ENCODE measurements at places on chromosomes 1 and 21.
A peak's percentile ranks its signal among the peaks of the same experiment; 100 is the strongest.

GRCh38 chr1:19398309-19398760 lies 86.2 kb downstream of the SLC66A1 start:
- DNase-seq = peak; percentile 96

DNA sequence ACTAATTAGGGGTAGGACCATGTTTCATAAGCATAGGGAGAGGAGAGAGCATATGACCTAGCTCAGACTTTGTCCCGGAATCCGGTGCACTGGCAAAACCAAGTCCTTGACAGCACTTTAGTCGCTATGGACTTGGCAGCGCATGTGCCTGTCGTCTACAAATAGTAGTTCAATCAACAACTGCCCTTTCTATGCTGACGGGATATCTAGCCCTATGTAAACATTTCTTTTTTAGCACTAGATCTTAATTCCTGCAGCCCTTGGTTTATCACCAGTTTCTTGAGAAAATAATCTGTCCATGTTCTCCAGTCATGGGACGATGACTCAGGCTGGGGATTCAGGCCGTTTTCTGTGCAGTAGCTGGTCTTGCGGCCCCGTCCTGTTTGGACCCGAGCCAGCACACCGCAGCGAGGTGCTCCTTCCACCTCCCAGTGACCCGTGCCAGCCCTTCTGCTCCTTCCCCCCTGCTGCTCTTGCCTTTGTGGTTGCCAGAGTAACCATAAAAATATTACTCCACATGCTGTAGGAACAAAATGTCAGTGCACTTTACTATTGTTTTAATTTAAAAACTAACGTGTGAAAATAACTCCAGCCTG lies 8.6 kb upstream of the MT1HL1 start:
- no peak for DNase-seq

GRCh38 chr21:42089093-42089631 lies 18.0 kb downstream of the UMODL1 start:
- DNase-seq = no peak

GRCh38 chr21:43873673-43874072 lies 8.7 kb downstream of the AGPAT3 start:
- peak; percentile 19 for DNase-seq

- no peak for DNase-seq
Measured at GRCh38 chr1:161013131-161013487, 7.8 kb downstream of the F11R start.

GRCh38 chr1:30755334-30755733 lies 2.2 kb downstream of the LAPTM5 start:
- no peak for DNase-seq

- DNase-seq = no peak
Measured at GRCh38 chr1:222288053-222288452, 259.9 kb downstream of the HHIPL2 start.

DNA sequence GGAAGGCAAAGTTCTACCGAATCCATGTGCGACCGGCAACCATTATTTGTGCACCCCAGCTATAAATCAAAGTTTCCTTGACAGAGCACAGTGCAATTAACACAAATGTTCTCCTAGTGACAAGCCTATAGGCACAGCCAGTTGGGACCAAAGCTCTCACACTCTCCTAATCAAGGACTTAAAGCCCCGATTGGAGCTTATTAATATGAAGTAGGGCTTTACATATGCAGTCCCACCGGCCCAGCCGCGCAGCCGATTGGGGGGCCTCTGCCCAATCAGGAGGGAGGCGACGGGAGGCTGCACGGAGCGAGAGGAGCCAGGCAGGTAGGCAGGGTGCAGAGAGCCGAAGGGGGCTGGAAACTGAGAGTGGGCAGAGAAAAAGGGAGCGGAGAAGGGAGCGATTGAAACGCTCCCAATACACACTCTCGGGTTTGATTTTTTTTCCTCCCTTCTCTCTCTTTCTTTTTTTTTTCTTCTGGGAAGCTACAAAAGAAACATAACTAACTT lies at the start of gene ESRRG:
TSS of gene ESRRG (minus strand) at position 156 of the 507 bp plus-strand sequence. CDS start at position 26, 130 bp downstream.
- DNase-seq = no peak

- no peak for DNase-seq
Measured at GRCh38 chr1:100704473-100704872, 15.1 kb upstream of the VCAM1 start.

- no peak for DNase-seq
Measured at GRCh38 chr1:186643614-186644013, 36.6 kb downstream of the PTGS2 start.

GRCh38 chr1:203302456-203302855 lies 2.9 kb upstream of the BTG2 start:
- peak; percentile 9 for DNase-seq

GRCh38 chr1:7888248-7889081 lies 35.6 kb upstream of the UTS2 start:
- DNase-seq = peak; percentile 65

DNA sequence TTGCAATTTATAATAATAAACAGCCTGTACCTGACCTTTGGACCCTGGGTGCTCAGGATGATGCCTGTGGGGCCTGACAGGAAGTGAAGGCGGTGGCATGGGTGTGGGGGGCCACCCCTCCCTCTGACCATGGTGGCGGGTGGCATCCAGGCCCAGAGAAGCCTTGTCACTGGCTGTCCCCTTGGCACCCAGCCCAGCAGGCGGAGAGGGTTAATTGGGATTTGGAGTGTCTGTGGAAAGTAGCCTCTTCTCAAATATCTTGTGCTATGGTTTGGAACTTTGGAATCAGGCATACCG lies 20.5 kb downstream of the SOX13 start:
- peak; percentile 9 for DNase-seq

DNA sequence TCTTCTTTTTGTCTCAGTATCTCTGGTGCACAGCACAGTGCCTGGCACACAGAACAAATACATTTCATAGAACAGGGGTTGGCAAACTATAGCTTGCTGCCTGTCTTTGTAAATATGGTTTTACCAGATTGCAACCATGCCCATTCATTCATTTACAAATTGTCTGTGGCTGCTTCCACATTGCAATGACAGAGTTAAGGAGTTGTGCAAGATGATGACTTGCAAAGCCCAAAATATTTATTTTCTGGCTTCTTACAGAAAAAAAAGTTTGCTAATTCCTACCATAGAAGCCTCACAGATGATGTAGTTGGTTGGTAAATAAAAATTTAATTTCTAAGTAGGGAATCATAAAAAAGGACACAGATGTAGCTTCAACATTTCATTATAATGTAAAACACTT lies 11.2 kb upstream of the HMGB4 start:
- DNase-seq = no peak

GRCh38 chr1:8016210-8016894 lies 9.8 kb downstream of the ERRFI1 start:
- DNase-seq = no peak

- DNase-seq = no peak
Measured at GRCh38 chr1:230894664-230895063, 26.3 kb upstream of the C1orf198 start.

DNA sequence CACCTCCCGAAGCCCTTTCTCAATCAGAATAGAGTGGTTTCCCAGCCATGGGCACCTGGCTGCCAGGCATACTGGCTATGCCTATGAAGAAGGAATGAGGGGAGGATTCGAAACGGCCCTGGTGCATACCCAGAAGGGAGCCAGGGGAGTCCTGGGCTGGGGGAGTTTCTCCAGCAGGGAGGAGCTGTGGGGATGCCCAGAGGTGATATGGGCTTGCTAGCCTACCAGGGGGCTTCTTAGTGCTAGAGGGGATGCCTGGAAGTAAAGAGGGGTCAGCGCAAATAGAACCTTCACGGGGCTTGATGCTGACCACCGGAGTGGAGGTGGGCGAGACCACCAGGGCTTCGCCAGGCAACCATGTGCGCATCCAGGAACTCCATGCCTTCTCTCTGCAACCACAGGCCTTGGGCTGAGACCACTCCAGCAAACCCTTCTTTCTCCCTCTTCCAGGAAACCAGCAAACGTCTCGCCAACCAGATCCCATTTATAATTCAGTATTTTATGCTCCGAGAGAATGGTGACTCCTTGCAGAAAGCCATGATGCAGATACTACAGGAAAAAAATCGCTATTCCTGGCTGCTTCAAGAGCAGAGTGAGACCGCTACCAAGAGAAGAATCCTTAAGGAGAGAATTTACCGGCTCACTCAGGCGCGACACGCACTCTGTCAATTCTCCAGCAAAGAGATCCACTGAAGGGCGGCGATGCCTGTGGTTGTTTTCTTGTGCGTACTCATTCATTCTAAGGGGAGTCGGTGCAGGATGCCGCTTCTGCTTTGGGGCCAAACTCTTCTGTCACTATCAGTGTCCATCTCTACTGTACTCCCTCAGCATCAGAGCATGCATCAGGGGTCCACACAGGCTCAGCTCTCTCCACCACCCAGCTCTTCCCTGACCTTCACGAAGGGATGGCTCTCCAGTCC lies 18.2 kb upstream of the MX1 start:
- no peak for DNase-seq

GRCh38 chr1:66334318-66334717 lies 199.6 kb upstream of the SGIP1 start:
- DNase-seq = no peak

- peak; percentile 98 for DNase-seq
Measured at GRCh38 chr1:37434292-37435225, 39.8 kb upstream of the ZC3H12A start.

DNA sequence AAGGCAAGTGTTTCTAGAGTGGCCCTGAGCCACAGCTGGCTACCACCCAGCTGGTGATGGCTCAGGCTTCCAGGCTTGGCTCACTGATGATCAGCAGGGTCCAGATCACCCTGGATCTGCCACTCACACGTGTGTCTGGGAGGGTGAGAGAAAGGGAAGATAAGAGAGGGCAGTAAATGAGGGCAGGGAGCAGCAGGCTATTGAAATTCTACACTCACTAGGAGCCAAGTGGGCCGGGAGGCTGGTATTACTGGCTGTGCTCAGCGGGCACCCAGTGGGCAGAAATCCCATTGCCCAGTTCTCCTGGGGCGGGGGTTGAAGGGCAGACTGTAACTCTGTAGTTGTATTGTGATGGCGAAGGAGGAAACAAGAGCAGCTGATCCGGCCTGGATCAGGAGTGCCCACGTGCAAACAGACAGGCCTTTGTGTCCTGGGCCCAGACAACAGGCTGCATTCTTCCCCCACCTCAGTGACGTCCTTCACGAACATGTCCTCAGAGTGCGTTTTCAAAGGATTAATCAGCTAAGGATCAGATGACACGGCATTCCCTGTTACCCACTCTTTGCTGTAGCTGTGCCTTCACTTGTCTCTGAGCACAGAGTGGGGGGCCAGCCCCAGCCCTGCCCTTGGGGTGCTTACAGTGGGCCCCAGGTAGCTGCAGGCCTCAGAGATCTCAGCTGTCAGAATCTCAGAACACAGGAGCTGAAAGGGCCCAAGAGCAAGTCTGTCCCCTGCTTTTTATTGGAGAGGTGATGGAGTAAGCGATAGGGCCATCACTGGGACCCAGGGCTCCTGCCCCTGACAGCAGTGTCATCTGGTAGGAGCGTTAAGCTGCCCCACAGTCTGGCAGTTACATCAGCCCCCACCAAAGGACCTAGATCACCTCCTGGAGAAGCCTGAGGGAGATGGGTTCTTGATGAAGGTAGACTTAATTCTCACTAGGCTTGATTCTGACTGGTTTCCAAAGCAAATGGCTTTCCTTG lies 60.5 kb downstream of the ATP1A1 start:
- peak; percentile 8 for DNase-seq

- DNase-seq = no peak
Measured at GRCh38 chr1:232767305-232768074, 37.7 kb upstream of the MAP10 start.

DNA sequence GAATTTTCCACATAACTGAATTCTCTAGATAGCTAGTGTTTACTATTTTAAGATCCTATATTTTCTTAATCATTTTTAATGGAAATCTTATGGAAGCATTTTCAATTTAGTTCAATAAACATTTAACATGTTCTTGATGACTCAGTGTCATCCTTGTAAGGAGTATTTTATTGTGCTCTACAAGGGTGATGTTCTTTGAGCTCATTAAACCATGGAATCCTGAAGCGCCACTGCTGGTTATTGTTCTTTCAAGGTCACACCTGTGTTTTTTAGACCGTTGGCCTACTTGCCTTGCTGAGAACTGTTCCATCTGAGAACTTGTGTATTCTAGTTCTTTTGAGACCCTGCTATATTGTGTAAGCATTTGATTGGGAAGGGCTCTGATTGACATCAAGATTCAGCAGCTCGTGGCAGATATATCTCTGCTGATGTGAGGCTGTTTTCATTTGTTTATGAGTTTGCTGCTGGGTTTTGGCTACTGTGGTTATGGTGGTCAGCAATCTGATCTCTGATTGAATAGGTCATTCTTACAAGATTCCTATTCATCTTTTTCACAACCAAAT lies 132.0 kb downstream of the GIPC2 start:
- DNase-seq = no peak

GRCh38 chr1:168467452-168467851 lies 76.3 kb downstream of the XCL2 start:
- DNase-seq = no peak

GRCh38 chr1:150596095-150596892 lies 16.9 kb upstream of the MCL1 start:
- no peak for DNase-seq

GRCh38 chr1:200991097-200991614 lies 32.4 kb downstream of the KIF21B start:
- no peak for DNase-seq

DNA sequence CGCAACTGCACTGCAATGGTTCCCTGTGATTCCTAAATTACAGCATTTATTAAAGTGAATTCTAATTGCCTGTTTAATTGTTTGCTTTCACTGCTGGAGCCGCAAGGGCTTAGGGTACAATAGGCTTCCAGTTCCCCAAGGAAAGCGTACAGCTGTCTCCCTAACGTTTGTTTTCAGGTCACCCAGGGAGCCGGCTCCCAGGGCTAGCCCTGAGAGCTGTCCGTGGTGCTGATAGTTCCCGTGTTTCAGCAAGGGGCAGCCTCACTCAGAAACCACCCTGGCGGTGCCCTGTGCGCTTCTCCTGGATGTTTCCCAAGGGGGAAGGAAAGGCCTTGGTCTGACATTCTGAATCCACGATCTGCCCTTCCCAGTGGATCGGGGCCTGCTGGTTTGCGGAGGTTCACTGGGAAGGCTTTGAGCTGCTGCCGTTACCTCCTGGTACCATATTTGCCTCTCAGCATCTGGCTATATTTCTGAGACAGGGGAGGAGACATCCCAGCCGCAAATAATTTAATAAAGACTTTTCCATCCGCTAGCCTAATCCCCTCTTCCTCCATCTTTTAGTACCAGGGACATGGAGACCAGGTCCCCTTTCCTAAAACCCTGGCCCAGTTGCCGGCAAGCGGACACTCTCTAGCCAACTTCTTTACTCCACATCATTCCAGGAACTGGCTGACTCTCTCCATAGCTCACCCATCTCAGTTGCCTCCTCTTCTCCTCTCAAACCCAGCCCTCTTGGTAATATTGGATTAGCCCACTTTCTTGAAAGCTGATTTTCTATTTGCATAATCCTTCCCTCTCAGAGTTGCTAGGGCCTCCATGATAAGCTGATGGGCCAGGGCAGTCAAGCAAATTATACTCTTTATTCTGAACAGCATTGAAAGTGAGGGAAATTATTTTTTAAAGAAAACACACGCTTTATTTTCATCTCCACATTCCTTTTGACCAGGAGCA lies 149.0 kb downstream of the IGSF21 start:
- DNase-seq = no peak

- no peak for DNase-seq
Measured at GRCh38 chr1:66327588-66327987, 206.4 kb upstream of the SGIP1 start.

GRCh38 chr1:9153152-9153551 lies 24.2 kb upstream of the GPR157 start:
- DNase-seq = no peak

GRCh38 chr1:88892357-88892877 lies 1.1 kb upstream of the GTF2B start:
- DNase-seq = no peak

Data from osteoblast (primary cell).